ENCODE measurements at places on chromosomes 7 and 10.
A peak's percentile ranks its signal among the peaks of the same experiment; 100 is the strongest.

DNA sequence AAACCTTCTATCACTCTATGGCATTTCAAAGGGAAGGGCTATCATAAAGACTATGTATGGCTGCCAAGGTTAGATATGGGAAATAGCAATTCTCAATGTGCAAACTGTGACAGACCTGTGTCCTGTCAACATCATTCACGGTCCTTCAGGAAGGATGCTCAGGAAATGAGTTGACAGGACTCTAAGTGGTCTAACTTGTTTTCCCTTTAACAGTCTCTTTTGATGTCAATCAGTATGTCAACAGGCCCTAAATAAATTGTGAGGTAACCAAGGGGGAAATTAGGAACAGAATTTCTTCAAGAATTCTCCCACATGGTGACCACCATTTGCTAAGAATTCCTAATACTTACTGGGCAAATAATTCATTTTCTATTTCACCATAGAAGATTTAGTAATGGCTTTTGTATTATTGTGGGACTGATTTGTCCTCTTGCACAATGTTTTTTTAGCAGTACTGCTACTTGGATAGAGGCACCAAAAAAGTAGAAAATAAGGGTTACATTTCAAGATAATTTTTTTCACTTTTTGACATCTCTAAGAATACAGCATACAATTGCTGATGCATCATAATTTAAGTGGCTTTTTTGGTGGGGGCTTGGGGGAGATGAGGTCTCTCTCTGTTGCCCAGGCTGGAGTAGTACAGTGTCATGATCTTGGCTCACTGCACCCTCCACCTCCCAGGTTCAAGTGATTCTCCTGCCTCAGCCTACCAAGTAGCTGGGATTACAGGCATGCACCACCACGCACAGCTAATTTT is 275.8 kb downstream of the CACNA2D1 start:
- no peak for DNase-seq

DNA sequence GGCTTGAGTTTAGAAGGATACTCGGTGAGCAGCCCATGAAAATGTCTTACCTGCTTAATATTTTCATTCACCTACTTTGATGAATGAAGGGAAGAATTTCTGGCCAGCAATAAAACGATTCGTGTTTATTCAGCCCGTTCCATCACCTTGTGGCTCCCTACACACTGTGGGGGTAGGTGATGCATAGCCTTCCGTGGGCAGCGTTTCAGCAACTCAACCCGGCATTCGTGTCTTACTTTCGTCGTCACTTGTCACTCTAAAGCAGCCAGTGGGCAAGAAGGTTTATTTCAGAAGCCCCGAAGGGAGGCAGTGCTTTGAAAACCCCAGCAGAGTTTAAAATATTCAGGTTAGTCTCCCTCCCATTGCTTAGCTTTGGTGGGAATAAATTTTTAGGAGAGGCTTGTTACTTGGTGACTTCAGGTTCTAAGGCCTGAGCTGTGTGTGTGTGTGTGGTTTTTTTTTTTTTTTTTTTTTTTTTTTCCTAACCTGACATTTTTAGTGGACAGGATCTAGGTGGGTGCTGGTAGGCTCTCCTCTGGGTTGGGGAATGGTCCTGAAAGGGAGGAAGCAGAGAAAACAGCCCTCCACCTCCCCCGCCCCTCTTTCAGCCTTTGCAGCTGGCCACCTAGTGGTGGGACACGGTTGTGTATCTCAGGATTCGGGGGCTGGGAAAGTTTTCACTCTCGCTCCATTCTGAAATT is 1.8 kb downstream of the GRK5 start:
- DNase-seq = peak; percentile 68

DNA sequence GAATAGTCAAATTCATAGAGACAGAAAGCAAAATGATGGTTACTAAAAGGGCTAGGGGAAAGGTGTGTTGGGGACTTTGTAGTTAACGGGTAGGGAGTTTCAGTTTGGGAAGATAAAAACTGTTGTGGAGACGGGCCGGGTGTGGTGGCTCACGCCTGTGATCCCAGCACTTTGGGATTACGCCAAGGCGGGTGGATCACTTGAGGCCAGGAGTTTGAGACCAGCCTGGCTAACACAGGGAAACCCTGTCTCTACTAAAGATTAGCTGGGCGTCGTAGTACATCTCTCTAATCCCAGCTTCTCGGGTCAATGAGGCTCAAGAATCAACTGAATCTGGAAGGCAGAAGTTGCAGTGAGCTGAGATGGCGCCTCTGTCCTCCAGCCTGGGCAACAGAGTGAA is 30.8 kb downstream of the KPNA7 start:
- DNase-seq = no peak

DNA sequence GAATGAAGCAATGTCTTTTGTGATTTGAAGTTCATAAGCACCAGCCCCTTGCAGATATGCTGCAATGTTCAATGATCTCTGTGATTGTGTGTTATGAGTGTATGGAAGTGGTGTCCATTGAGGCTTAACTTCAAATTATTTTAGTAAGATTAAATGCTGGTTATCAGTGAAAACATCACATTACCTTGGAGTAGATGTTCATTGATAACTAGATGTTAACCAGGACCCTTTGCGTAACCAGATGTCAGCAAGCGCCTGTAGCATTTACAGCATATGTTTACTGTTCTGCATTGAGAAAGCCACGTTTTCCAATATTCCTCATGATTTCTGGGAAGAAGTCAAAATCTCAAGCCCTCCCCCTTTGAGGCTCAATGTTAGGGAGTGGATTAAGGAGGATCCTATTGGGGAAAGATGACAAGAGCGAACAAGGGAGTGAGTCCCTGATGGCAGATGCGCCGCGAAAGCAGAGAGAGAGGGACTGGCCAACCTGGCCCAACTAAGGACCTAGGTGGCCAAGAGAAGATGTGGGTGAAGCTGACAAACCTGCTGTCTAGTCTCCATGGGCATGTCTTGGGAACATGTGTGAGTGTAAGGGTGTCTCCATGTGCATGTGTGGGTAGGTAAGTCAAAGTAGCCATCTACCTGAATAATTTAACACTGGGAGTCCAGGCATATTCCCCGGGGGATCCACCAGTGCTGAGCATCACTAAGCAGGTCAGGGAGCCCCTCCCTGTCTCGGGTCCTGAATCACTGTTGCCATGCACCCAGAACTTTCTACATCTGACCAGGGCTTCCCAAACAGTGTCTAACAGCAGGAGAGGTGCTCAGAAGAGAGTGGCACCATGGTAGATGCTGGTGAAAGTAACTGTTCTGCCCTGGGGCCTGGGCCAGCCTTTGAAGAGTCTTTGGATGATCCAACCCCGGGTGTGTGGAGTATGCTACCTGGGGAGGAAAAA is 141.6 kb upstream of the GDF10 start:
- no peak for DNase-seq

- DNase-seq = no peak
These were observed at the start of gene SP8 for GRCh38 chr7:20786779-20787659. SP8 (minus strand) TSS chr7:20786886; CDS start chr7:20786798, 88 bp downstream.

DNA sequence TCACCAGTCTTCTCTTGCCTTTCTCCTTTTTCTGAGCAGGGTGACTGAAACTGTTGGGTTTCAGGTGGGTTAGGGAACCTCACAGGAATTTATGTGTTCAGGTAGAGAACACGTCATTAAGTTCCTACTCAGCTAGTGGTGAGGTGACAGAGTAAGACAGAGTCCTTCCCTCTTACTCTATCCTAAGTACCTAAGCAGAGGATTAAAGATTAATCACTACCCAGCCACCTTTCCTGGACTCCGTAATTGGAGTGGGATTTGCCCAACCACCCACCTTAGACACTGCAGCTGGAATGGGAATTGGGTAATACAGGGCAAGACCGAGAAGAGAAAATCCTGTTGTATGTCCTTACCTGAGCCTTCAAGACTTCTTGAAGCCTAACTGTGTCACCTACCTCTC is 158.1 kb downstream of the LRRC4 start:
- no peak for DNase-seq

DNA sequence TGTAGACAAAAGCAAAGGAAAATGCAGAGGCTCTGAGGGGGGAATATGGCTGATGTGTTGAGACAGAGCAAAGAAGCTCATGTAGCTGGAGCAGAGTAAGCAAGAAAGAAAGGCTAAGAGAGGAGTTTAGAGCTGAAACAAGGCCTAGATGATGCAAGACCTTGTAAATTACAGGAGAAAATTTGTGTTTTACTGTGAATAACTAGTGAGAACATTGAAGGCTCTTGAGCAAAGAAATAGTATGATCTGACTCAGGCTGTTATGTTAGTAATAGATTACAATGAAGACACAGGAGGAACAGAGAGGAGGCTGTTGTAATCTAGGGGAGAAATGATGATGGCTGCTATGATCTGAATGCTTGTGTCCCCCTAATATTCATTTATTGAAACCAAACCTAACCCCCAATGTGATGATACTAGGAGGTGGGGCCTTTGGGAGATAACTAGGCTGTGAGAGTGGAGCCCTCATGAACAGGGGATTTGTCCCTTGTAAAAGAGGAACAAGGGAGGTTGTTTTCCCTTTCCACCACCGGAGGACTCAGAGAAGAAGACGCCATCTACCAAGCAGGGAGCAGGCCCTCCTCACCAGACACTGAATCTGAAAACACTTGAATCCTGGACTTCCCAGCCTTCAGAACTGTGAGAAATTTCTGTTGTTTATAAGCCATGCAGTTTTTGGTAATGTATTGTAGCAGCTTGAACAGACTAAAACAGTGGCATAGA is 394.9 kb downstream of the HTR7 start:
- DNase-seq = no peak

DNA sequence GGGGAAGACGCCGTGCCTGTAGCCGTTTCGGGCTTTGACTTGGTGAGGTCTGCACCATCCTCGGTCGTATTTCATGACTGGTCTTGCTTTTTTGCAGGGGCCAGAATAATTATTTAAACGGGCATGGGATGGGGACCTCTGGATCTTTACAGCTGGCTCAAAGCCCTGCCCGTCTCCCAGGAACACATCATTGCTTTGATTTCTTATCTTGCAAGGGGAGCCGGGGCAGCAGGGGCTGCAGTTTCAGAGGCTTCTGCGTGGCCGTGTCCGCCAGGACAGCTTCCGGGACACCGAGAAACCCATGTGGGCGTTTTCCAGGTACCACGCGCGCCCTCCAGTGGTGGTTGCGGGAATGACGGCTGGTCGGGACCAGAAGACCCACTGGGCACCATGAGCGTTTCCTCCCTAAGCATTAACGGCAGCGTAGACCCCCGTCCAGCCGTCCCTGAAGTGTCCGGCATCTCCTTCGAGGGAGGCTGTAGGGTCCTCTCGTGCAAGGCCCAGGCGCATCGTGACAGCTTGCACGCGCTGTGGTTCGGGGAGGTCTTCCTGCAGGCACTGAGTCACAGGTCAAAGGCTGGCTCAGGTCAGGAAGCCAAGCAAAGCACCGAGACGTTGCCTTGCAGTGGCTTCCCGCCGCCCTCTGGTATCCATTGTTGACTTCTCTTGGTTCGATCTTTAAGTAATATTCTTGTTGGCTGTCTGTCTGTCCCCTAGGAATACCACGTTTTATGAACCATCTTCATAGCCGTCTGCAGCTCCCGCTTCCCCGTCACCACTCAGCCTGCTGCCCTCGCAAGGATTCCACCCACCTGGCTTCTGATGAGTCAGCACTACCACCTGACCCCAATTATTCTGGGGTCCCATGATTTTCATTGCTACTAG is 16.2 kb upstream of the ZFAND2A start:
- DNase-seq = peak; percentile 85

- DNase-seq = peak; percentile 57
These were observed 24.6 kb upstream of the MKLN1 start for GRCh38 chr7:131302876-131303707.

DNA sequence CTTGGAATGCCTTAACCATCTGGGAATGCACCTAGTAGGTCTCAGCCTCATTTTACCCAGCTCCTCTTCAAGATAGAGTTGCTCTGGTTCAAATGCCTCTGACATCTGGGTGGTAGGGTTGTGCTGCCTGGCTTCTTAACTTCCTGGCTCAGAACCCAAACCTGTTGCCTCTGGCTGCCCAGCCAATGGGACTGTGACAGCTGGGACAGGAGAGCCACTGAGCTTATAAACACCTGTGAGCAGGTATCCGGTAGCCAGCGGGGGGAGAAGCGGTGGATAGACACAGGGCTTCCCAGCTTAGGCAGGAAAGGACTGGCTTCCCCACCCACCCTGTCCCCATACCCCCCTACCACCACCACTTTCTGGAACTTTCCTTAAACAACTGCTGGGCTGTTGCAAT is 115.8 kb upstream of the CARD11 start:
- no peak for DNase-seq

DNA sequence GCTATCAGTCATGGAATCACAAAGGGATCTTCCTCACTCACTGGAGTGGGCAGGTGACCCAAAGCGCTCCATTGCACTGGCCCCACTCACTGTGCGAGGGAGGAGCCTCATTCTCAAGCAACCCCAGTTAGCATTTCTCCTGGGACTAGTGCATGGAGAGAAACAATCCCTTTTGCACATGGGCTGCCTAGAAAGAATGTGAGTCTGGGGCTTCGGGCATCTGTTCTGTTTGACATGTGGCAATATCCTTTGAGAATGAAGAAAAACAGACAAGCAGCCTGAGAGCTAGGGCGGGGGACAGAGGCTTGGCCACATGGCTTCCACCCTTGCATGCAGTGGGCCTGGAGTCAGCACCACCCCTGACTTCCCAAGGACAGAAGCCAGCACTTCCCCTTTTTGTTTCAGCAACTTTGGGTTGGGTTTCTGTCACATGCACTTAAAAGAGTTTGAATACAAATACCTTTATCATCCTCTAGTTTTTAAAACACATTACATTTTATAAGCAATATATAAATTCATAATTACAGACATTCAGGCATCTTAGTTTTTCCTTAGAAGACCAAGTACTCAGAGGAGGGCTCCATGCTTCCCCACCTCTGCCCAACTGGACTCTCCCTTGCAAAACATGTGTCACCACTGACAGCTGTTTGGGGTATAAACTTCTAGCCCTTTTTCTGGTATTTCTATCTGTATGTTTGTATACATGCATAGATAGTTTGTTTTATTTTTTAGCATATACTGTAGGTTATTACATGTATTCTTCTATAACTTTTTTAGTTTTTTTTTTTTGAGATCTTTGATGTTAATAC is 73.8 kb downstream of the RBM20 start:
- DNase-seq = no peak

- DNase-seq = no peak
These were observed 48.8 kb upstream of the OPALIN start for GRCh38 chr10:96407560-96408069.

- DNase-seq = no peak
These were observed 32.2 kb downstream of the ZCCHC24 start for GRCh38 chr10:79413196-79413595.

DNA sequence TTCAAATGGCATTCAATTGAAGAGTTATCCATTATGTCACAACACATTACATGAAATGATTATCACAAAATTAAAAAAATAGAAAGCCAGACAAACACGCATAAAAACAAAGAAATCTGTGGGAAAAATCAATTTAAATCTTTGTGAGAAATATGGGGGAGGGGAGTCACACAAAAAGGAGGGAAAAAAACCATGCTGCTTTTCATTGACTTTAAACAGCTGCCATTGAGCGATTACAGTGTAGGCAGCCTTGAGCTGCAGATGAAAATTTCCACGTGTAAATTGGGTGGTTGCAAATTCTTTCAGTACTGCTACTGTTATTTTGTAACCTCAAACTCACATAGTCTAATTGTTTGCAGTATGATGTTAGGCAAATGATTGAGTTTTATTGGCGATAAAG is 889.9 kb upstream of the PHF14 start:
- DNase-seq = no peak

DNA sequence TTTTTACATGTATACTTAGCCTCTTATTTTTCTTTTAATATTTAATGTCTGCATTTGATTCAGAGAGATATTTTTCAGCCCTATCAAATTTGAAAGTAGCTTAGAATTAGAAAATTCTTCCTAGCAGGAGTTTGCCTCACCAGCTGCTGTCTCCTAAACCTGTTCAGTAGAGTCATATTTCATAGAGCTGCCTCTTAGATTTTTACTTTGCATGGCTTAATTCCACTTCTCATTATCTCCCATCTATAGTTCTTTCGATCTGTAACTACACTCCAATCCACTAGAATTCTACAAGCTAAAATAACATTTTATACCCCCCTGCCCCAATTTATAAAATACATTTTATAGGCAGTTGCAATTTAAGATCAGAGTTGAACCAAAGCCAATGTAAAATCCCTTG is 227.0 kb downstream of the ANK3 start:
- DNase-seq = no peak

Data from CD4-positive, alpha-beta T cell treated with Interleukin-17A for 4 hours (primary cell).